Tibial artery (tissue), 4 donors: ENCODE measurements at places on chromosomes 13 and 19.

DNA sequence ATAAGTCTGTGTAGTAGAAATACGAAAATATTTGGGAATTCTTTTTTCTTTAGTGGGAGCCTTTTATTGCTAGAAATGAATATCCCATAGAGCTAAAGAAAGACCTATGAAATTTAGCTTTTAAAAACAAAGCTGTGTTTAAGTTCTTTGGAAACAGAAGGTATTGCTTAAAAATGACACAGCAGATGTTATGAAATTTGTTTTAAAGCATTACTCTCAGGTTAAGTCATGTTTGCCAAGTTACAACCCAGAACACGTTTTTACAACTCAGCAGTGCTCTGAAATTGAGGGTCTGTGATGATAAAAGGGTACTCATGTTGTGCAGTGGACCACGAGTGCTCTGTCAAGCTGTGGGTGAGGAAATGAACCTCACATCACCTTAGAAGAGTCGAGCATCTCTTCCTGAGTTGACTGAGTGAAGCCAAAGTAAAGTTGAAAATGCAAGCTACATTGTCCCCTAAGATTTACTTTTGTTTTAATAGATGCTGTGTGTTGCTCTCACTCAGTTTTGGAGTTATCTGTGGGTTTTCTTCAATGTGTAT, 161.1 kb downstream of the SHISA2 start:
- no peak for DNase-seq

DNA sequence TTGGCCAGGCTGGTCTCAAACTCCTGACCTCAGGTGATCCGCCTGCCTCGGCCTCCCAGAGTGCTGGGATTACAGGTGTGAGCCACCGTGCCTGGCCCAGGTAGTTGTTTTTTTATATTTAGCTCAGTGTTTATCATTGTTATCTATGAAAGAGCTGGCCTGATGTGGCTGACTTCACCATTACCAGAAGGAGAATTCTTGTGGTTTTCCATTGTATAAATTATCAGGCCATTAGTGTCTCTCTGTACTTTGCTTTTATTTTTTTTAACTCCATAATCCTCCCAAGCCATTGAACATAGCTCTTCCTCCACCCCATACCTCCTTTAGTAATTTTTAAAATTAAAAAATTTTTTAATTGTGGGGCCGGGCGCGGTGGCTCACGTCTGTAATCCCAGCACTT, 24.2 kb downstream of the CERS4 start:
- DNase-seq: no peak

DNA sequence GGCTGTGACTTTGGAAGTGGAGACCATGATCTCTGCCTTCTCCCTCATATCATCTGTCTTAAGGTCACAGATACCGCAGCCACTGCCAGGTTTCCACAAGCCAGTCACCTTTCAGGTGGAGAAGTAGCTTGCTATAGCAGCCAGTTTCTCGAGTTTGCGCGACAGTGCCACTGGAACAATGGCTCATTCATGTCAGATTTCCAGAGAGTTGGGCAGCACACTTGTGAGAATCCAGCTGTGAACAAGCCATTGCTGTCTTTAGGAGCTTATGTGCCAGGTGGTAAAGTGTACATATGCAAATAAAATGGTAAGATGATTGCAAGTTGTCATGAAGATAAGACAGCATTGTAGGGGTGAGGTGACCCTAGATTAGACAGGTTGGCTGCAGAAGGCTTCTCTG, 22.3 kb downstream of the GARRE1 start:
- no peak for DNase-seq

DNA sequence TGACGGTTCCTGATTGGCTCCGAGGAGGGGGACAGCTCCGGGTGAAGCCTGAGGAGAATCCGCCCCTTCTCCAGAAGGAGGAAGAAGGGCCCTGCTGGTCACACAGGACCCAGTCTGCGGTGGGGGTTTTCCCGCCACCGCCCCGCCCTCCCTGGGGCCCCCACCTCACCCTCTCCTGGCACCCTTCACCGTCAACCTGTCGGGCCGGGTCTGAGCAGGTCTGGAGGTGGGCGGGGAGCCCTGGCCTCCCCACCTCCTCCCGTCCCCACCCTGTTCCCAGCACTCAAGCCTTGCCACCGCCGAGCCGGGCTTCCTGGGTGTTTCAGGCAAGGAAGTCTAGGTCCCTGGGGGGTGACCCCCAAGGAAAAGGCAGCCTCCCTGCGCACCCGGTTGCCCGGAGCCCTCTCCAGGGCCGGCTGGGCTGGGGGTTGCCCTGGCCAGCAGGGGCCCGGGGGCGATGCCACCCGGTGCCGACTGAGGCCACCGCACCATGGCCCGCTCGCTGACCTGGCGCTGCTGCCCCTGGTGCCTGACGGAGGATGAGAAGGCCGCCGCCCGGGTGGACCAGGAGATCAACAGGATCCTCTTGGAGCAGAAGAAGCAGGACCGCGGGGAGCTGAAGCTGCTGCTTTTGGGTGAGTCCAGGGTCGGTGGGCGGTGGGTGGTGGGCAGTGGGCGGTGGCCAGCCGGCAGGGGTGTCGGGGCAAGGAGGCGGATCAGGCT, at the start of gene GNA15:
Gene GNA15 (plus strand): TSS at position 73 of the 723 bp plus-strand sequence. CDS start 418 bp downstream, at position 491.
- DNase-seq: no peak

GRCh38 chr19:5664515-5664914, 15.8 kb downstream of the MICOS13 start:
- DNase-seq: no peak

GRCh38 chr13:110841846-110842245, 73.0 kb downstream of the ANKRD10 start:
- DNase-seq: no peak

DNA sequence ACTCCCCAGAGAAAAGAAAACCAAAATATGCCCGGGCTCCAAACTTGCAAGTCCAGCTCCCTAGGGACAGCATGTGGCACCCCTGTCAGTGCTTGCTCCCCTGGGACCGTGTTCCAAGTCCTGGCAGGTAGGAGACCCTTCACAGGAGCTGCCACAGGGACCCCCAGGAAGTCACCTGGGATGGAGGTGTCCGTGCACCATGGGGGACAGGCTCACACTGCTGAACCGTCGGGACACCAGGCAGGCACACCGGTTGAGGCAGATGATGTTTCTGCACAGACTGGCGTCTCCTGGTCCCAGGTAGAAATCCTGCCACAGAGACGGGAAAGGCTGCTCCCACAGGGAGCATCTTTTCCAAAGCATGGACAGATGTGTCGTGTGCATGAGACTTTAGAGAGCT, 11.7 kb upstream of the PROZ start:
- DNase-seq: no peak

DNA sequence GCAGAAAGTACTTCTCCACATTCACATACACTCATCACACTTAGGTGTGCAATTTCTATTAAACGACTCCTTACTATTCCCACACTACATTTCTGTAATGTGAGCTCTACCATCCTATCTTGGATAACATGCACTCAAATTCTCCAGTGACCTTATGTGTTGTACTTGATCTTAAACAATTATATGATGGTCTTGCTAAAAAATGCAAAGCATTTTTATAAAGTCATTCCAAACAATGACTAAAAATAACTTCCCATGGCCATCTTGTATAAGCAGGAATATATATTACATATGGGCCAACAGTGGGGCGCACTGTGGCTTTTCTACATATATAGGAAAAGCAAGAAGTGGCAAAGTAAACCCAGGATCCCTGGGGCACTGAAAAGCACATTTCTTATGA, 155.5 kb downstream of the FLT1 start:
- DNase-seq: no peak

DNA sequence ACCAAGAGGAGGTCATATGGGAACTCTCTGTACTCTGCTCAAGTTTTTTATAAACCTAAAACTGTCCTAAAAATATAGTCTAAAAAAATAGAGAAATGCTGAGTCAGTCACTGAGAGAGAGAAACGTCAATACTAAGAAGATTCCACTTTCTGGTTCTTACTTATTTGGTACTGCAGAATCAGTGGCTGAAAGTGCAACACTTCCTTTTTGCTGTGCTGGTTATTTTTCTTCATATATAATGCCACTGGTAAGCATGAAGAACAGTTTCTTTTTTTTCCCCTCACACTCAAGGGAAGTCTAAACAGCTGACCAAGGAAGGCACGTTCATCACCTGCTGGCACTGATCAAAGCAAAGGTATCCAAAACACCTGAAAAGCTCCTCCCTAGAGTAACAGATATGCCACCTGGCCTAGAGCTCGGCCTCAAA, 44.3 kb upstream of the N4BP2L1 start:
- no peak for DNase-seq

DNA sequence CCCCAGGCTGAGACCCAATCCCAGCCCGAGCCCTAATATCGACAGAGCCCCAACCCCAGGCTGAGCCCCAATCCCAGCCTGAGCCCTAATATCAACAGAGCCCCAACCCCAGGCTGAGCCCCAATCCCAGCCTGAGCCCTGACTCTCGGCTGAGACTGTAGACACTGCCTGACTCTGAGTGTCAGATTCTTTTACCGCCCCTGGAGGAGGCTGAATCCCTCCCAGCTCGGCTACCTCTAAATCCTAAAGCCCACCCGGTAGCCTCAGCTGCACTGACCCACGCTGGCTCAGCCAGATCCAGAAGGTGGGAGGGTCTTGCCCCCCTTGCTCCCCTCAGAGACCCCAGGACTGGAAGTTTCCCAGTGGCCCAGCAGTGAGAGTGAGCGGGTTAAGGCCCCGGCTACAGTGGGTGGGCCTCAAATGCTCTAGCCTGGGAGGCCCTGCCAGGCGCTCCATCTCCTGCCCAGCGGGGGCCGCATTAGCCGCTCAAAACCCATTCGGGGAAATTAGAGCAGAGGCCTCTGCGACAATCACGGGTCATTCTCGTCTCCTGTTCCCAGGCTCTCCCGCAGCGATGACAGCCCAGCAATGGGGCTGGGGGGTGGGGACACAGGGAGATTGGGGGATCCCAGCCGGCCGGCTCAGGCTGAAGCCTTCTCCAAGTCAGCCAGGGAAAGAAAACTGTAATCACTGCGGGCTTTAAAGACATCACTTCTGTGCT, 43.8 kb downstream of the ZNRF4 start:
- no peak for DNase-seq

DNA sequence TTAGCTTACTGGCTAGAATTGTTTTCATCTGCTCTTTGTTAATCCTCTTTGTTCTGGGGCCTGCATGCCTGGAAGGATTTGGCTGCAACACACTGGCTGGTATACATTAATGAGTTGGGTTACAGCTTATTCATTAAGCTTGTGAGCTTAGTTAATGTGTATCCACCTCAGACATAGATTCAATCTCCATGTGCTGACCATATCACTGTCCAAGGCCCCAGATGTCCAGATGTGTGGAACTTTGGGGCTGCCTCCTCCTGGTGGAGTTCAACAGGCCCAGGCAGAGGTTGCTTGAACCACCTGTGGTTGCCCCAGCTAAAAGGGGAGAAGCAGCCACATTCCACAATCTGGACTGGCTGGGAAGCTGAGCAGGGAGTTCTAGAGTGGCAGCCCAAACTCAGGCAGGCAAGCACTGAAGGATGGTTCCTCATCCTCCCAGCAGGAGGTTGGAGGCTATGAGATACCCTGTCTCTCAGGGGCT, 5.4 kb downstream of the DIAPH3 start:
- DNase-seq: no peak

DNA sequence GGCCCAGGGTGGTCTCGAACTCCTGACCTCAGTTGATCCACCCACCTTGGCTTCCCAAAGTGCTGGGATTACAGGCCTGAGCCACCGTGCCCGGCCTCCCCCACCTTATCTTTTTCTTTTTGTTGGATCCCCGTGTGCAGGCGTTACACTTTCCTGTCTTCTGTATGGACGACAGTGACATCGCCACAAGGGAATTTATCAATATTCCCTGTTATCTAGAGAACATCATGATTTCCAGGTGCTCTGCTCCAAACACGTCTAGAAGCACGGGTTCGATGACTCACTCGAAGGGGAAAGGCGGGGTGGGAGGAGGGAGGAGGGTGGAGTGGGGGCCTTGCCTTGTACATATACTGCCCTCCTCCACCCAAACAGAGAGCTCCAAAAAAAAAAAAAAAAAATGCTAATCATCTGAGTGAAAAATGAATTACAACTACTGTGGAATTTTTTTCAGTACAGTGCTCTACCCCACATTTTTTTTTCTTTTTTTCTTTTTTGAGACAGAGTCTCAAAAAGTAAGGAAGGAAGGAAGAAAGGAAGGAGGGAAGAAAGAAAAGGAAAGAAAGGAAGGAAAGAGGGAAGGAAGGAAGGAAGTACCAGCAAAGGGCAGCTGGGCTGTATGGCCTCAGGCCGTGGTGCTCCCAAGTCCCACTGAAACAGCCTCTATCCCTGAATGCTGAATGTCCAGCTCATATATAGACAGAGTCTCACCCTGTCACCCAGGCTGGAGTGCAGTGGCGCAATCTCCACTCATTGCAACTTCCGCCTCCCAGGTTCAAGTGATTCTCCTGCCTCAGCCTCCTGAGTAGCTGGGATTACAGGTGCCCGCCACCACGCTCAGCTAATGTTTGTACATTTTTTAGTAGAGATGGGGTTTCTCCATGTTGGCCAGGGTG, 36.8 kb downstream of the INSR start:
- DNase-seq: no peak

GRCh38 chr19:3003046-3003445, 25.7 kb downstream of the TLE6 start:
- DNase-seq: no peak

DNA sequence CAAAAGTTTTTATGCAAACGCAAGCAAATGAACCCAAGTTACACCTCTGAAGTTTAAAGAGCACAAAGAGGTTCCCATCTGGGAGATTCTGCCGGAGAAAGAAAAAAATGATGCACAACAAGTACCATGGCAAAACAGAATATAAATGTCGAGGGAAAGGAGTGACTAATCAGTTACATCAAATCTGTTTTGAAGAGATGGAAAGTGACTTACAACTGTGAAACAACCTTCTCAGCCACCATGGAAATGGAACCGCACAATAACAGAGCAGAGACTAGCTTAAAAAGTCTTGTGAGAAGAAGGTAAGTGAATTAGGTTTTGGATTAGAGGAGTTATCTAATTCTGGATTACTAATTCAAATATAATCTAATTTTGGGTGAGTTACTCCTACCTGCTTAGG, 2.4 kb downstream of the HSPH1 start:
- no peak for DNase-seq

- no peak for DNase-seq
Observed at GRCh38 chr13:29483623-29484022, 111.9 kb downstream of the SLC7A1 start.

DNA sequence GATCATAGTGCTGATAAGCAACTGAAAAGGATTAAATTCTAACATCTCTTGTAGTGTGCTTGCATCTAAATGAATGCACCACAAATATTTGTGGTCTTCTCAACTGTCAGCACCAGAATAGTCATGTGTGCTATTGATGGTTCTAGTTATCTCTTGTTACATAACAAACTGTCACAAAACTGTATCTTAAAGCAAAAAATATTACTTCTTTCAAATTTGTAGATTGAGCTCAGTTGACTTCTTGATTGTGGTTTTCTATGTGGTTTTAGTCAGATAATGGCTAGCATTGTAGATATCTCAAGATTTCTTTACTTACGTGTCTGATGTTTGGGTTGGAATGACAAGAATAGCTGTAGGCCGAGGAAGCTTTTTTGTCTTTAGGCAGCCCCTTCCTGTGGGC, 431.3 kb downstream of the SLITRK6 start:
- DNase-seq: no peak

GRCh38 chr19:43798546-43799409, 3.5 kb downstream of the LYPD5 start:
- DNase-seq: no peak

DNA sequence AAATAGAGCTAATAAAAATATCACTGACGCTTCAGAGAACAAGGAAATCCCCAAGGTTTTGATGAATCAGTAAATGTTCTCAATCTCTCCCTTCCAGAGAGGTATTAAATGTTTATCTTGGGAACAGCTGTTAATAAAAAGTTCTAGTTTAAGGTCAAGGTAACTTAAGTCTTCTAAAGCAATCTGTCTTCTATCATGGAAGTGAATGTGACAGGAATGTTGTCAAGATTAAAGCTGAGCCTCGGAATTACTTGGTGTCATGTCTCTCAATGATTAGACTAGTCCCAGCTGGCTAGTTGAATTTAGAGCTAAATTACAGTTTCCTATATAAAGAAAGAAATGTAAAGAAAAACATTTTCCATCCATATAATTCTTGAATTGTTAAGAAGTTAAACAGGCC, 23.4 kb downstream of the ESD start:
- no peak for DNase-seq
